ENCODE measurements at places on chromosomes 12 and 14.

DNA sequence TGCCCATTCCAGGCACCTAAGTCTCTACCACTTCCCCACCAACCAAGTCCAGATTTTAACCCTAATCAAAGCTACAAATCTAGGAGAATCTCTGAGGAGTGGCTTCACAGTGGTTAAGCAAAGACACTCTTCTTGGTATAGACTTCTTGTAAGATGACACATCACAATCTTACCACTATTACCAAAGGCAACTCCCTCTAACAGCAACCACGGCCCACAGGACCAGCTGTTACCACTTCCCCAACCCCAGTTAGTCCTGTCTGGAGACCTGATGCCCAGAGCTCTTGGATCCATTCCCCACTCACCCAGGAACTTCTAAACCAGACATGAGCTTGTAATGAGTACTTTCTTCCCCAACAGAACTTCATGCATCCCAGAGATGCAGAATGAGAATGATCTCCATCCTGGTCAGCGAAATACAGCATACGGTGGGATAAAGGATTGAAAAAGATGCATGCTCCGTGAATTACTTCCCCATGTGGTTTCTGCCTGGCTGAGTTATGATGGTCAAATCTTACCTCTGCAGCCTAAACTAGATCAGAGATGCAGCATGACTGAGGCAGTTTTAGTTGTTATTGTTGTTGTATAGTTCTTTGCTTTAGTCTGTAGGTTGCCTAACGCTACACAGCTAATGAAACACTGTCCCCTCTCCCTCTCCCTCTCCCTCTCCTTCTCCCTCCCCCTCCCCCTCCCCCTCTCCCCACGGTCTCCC is 87.7 kb upstream of the FOXN3 start:
- no peak for DNase-seq

DNA sequence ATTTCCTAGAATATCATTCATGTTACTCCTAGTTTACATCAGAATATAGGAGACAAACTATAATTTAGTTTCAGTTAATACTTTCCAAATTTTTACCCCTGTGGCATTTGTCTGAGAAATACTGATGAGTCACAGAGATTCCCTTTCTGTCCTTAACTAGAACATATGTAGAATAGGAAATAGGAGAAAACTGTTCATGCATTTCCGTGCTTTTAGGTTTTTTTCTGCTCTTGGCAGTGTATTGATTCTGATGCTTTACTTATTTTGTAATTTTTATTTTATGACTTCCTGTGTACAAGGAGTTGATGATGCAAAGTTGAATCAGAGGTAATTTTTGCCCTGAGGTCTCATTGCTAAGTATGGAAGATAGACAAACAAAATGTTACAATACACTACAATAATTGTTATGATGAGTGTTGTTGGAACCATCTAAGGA is 23.0 kb downstream of the MNAT1 start:
- DNase-seq, result no peak

DNA sequence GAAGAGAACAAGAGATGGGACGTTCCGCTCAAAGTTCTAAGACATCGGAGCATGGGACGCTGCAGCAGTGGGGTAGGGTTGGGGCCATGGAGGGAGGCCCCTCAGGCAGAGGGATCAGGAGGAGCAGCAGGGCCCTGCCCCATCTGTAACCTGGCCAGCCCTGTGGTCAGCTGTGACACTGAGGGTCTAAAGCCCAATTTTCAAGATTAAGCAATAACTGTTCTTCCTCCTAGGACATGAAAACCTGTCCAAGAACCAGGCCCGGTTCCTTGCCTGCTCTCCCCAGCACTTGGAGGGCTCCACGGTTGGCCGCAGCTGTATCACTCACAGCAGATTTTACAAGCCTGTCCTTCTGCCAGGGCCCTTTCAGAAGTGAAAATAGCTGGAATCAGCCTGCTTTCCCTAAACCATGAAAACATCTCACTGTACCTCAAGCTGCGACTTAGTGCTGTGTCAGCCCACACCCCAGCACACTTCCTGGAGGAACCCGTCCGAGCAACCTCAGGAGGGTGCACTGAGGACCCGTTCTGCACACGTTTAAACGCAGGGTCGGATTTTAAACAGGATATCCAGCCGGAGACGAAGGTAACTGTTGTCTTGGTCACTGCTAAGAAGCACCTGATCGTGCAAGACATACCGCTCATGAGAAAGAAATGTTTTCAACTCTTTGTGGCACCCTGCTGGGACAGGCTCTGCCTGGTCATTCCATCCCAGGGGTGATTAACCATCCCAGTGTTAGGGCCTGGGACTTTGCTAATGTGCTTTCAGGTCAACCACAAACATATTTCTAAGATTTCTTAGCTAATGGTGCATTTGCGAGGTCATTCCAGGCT is 201.9 kb upstream of the DIO3 start:
- DNase-seq, result no peak

- no peak for DNase-seq
Measured at GRCh38 chr12:110636516-110636915, 22.6 kb downstream of the TCTN1 start.

GRCh38 chr14:69895109-69895508 is 15.9 kb downstream of the SMOC1 start:
- no peak for DNase-seq

GRCh38 chr14:72610096-72610830 is 283.6 kb downstream of the DPF3 start:
- no peak for DNase-seq

DNA sequence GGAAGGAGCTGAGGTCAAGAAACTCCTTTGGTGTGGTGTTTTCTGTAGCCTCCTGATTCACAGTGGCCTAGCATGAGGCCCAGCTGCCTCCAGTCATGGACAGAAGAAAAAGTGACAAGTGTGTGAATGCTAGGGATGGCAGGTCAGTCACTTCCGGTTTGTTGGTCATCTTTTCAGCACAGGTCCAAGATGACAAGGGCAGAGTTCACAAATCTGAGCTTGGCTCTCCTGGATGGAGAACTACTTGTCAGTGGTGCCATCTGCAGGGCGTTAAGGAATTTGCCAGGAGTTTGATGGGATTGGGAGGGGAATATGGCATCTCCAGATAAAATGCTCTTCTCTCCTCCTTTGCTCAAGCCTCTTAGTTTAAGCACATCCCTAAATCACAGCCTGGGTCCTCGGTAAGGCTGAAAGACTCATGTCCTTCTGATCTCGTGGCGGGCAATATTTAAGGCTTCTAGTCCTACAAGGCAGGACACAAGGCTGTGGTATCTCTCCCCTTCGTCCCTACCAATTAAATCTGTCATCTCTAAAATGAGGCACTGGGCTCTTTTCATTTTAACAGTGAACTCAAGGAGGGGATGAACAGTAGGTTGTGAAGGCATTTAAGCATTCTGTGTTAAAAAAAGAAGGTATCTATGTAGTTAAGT is 10.0 kb downstream of the TUBA1B start:
- no peak for DNase-seq

DNA sequence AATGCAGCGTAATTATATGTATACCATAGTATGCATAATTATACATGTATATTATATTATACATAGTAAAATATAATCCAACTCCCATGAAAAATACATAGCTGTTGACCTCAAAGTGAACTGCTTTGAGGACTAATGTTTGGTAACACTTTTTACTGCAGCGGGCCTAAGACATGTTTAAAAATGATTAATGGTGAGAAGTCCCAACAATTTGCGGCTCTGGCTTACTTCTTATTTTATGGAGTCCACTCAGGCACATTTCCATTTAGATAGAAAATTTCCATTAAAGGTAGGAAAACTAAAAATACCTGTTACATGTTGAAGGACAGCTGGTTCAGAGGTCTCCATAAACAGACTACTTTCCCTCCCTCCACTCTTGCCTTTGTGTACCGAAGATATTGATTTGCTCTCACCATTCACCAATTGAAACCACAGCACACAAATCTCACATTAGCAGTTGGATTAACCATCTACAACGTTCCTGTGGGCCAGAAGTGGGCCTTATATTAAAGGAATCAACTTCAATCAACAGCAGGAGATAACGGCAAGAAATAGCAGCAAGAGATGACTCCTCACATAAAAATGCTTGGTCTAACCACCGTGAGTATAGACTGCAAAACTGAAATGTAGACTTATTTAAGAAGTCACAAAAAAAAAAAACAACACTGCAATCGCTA is 14.1 kb upstream of the NT5DC3 start:
- no peak for DNase-seq

DNA sequence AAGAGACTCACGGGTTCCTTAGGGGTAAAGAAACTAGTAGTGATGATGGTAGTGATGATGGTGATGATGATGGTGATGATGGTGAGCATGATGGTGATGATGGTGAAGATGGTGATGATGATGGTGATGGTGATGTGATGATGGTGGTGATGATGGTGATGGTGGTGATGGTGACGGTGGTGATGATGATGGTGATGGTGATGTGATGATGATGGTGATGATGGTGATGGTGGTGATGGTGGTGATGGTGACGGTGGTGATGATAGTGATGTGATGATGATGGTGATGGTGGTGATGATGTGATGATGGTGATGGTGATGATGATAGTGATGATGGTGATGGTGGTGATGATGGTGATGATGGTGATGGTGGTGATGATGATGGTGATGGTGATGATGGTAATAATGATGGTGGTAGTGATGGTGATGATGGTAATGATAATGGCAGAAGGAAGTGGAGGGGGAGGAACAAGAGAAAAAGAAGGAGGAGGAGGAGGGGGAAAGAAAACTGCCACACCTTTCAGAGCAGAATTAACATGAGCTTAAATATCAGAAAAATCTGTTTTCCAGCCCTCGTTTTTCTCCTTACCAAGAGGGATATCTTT is 85.5 kb downstream of the FZD10 start:
- no peak for DNase-seq

GRCh38 chr12:90281154-90281868 is 572.7 kb upstream of the ATP2B1 start:
- DNase-seq, result no peak

- no peak for DNase-seq
Measured at GRCh38 chr12:42987216-42987650, 397.7 kb upstream of the PRICKLE1 start.

GRCh38 chr12:122208073-122208820 is 4.7 kb downstream of the B3GNT4 start:
- no peak for DNase-seq

DNA sequence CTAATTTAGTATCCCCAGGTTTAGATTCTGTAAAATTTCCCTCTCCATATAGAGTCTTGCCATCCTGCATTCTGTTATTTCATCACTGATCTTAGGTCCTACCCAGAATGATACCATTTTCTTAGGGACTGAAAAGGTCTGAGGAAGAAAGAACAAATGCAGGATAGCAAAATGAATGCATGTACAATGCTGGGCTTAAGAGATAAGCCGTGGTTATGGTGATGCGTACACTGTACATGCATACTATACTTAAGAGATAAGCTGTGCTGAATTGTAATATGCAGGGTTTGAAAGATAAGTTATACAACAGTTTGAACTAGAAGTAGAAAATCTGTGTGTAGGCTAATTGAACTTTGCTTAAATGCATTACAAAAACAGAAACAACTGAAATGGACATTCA is 416.2 kb downstream of the C12orf50 start:
- no peak for DNase-seq

GRCh38 chr12:112375105-112375504 is 7.1 kb downstream of the HECTD4 start:
- no peak for DNase-seq

DNA sequence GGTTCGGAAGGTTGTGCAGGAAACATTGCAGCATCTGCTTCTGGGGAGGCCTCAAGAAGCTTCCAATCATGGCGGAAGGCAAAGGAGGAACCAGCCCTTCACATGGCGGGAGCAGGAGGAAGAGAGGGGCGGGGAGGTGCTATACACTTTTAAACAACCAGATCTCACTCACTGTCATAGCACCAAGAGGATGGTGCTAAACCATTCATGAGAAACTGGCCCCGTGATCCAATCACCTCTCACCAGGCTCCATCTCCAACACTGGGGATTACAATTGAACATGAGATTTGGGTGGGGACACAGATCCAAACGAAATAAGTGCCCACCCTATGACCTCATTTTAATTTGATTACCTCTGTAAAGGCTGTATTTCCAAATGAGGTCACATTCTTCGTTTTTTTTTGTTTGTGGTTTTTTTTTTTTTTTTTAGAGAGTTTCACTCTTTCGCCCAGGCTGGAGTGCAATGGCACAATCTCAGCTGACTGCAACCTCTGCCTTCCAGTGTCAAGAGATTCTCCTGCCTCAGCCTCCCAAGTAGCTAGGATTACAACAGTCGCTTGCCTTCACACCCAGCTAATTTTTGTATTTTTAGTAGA is 11.4 kb upstream of the ORAI1 start:
- no peak for DNase-seq

DNA sequence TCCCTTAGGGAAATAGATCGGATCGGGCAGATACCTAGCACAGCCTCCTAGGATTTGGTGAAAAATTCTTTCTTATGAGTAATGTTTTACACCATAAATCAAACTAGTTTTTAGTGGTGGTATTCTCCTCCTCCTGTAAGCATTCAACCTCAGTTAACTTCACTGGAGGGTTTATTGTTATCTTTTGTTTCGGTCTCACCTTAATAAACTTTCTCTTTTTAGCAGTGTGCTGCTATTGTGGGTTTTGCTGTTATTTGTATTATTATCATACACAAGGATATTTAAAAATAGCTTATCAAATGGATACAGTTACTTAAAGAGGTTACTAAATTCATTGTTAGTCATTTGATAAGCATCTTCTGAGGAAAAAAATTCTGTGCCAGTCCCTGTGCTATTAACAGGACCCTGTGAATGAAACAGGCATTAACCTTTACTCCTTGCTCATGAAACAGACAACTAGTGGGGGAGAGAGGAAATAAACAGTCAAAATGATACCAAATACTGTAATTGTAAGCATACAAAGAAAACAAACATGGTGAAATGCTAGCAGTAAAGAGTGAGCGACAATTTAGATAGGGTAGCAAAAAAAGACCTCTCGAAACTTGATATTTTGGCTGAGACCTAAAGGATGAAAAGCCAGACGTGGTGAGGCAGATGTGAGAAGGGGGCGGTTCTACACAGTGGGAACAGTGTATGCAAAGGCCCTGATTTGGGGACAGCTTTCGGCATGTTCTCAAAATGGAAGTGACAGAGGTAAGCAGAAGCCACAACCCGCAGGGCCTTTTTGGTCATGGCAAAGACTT is 178.7 kb upstream of the SOX5 start:
- DNase-seq, result no peak

- DNase-seq, result no peak
Measured at GRCh38 chr12:51339750-51340149, 6.7 kb downstream of the CELA1 start.

DNA sequence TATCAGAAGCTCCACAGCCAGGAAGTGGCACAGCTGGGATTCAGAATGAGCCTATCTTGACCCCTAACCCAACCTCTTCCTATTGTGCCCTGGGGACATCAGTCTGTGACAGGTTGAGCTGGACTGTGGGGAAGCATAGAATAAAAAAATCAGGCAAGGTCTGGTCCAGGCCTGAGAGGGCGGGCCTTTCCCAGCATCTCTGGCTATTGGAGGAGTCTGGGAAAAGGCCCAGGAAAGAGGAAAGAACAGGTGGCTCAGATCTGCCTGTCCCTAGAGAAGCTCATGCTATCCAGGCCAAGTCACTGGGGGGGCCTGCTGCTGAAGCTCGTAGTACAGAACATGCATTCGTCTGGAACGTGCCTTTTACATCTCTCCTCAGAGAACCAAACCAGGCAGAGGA is 100.5 kb downstream of the PPM1H start:
- DNase-seq, result no peak
